ENCODE measurements at places on chromosomes 16 and 17.
A peak's percentile ranks its signal among the peaks of the same experiment; 100 is the strongest.

- no peak for DNase-seq
These were observed 575.9 kb downstream of the WWOX start for GRCh38 chr16:78675312-78675711.

- DNase-seq: no peak
These were observed 41.6 kb upstream of the IRF8 start for GRCh38 chr16:85857406-85857805.

DNA sequence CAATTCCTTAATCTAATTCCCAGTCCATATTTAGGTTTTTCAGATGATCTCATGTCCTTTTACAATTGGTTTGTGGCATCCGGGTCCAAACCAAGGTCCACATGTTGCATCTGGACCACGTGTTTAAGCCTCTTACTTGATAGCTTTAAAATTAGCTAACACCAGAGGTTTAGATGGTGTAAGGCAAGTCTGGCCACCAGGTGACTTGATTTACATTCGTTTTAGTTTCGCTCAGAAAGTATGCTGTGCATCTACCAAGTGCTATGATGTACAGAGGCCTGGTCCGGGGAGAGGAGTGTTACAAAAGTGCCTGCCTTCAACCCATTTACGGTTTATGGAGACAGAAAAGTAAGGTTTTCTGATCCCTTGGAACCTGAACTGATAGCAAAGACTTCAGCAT is 878 bp upstream of the DNAJA2 start:
- no peak for DNase-seq

GRCh38 chr16:15879255-15879811 is 9.1 kb downstream of the CEP20 start:
- DNase-seq: no peak

DNA sequence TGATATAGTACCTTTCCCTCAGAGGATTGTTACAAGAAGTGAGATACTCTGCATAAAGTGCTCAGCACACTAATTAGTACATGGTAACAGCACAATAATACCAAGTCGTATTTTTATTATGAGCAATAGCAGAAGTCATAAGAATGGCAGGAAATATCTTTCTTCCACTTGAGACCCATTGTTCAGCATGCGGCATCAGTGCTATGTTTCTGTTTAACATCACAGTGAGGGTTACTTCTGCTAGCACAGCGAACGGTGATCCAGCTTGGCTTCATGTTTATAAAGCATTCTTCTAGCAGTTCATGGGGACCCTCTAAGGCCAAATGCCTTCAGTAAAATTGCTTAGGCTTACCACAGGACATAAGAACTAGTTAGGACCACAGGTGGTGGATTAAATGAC is 83.1 kb downstream of the MYO1D start:
- DNase-seq: no peak

DNA sequence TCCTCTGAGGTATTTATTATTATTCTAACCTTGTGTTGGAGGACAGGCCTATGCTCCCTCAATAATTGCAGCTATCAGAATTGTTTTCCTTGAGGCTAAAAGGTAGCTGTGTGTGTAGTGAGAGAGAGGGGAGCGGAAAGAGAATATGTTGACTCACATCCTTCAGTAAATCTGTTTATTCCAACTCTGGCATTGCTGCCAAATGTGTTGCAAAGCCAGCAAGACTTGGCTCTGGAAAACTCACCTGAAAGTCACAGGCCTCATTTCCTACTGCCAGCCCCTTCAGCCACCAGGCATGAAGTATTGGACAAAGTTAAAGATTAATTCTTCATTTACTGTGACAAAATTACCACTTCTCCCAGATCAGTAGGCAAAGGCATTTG is 9.6 kb downstream of the CA10 start:
- no peak for DNase-seq

DNA sequence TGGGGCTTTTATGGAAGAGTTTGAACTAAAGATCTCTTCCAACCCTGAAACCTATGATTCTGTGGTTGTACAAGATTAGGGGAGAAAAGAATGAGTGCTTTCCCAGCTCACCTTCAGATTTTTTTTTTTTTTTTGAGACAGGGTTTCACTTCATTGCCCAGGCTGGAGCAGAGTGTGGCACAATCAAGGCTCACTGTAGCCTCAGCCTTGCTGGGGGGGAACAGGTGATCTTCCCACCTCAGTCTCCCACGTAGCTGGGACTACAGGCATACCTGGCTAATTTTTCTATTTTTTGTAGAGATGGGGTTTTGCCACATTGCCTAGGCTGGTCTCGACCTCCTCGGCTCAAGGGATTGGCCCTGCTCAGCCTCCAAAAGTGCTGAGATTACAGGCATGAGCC is 21.8 kb upstream of the ITGB3 start:
- DNase-seq: no peak

- DNase-seq: no peak
These were observed 238.8 kb upstream of the CDH5 start for GRCh38 chr16:66127459-66128370.

- DNase-seq: no peak
These were observed 166.9 kb downstream of the LGALS9B start for GRCh38 chr17:20300436-20300934.

- DNase-seq: no peak
These were observed 6.8 kb downstream of the PPP4C start for GRCh38 chr16:30082545-30083090.

DNA sequence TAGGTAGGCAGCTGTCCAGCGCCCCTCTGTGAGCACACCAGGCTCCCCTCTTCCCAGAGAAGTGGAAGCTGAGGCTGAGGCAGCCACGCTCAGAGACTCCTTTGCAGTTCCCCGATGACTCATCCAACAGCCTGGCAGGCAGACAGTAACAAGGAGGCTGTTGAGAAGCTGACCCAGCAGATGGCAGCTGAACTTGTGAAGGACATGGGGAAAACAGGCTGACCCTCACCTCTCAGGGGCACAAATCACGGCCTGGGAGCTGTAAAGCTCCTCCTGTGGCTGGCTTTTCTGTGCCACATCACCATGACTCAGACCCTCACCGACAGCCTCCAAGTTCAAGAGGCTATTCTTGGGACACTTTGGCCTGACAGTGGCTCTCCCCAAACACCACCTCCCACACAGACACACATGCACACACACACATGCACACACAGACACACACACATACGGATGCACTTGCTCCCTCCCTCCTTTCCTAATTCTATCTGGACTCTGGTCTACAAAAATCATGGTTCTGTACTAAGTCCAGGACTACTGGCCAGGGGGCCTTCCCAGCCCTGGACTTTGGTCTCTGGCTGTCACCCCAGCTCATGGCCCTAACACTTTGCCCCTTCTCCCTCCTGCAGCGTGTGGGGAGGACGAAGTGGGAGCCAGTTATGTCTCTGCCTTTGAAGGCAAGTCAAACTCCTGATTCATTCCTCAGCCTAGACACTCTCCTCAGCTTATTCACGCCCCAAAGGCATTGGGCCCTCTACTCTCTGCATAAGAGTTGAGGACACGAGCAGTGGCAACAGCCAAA is 23.2 kb downstream of the MAP3K14 start:
- peak; percentile 92 for DNase-seq

DNA sequence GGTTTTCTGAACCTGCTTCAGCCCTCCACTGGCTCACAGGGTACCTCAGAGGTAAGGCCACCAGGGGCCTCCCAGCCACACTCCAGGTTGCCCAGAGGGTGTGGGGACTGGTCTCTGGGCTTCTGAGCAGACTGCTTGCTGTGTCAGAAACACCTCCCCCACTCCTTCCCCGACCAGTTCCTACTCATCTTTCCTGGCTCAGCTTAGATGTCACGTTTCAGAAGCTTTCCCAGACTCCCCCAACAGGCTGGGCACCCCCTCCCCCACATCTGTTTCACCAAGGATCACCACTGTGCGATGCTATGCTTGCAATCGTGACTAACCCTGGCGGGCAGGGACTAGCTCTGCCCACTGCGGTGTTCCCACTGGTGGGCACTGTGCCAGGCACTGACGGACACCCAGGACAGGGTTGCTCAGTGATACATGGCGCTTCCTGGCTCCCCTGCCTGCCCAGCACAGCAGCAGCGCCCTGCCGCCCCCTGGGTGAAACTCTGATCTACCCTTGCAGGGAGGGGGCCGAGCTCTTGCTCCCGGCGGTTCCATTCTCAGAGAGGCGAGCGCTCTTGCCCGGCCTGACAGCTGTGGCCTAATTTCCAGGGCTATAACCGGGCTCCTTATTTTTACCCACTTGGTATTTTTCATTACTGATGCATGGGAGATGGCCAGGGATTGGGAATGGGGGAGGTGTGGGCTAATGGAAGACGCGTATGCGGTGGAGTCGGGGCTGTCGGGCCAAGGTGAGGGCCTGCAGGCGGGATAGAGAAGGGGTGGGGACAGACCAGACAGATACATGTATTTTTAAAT is 29.4 kb upstream of the MTSS2 start:
- peak; percentile 57 for DNase-seq

GRCh38 chr17:68020409-68020756 is 15.2 kb upstream of the KPNA2 start:
- peak; percentile 14 for DNase-seq

GRCh38 chr17:1142561-1142971 is 37.2 kb downstream of the ABR start:
- DNase-seq: no peak

- no peak for DNase-seq
These were observed 25.6 kb downstream of the PIEZO1 start for GRCh38 chr16:88759245-88759975.

DNA sequence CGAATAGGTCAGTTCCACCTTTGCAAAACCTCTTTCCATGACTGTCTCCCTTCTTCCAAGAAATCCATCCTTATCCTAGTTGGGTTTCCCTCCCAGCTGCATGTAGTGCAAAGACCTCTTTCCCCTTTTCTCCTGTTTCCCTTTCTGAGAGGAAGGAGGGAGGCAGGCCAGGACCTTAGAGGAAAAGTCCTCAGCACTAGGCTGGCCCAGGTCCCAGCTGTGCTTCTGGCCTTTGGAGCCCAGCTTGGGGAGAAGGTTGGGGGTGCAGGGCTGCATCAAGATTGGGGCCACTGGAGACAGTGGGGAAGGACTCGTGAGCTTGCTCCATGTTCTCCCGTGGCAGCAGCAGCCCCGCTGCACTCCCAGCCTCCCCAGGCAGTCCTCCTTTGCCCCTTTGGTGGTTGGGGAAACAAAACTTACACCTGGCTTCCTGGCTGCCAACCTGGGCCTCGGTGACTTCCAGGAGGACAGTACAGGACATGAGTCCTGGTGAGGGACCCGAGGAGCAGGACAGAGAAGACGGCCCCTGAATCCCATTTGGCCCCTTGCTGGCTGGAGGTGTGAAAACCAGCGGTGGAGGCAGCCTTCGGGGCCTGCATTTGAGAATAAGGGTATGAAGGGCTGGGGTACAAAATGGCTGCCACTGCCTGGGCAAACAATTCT is 481 bp downstream of the HEXIM2 start:
- no peak for DNase-seq

DNA sequence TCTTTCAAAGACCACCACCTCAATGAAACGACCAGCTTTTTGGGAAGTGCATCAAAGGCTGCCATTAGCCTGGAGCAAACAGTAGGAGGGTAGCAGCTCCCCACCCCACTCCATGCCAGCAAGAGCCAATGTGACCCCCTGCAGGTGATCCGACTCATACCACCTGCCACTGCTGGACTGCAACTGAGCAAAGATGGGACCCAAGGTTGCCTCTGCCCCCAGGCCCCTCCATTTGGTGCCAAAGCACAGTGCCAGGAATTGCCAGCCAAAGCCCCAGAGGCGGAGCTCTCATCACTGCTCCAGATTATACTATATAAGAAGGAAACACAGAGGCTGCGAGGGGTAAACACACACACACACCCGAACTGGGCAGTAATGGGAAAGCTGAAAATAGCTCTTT is 8.3 kb downstream of the PITPNM3 start:
- no peak for DNase-seq

GRCh38 chr17:12020642-12021622 is at the start of gene MAP2K4:
MAP2K4 (plus strand) TSS chr17:12020877; CDS start chr17:12020887, 10 bp downstream.
- peak; percentile 92 for DNase-seq

DNA sequence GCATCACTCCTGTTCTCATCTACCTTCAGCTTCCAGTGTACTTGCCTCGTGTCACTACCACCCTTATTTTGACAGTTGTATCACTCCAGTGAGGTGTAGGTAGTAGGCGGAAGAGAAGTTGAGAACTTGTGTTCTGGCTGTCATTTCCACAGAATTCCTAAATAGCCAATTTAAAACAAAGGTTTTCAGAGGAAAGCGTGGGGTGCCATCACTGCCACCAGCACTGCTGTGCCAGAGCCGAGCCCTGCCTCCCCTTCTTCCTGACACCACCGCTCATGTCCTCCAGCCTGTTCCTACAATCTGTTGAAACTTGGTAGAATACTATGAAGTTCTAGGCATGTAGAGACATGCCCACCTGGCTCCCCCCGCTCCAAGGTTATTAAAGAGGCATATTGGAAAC is 215.8 kb downstream of the TANC2 start:
- no peak for DNase-seq

DNA sequence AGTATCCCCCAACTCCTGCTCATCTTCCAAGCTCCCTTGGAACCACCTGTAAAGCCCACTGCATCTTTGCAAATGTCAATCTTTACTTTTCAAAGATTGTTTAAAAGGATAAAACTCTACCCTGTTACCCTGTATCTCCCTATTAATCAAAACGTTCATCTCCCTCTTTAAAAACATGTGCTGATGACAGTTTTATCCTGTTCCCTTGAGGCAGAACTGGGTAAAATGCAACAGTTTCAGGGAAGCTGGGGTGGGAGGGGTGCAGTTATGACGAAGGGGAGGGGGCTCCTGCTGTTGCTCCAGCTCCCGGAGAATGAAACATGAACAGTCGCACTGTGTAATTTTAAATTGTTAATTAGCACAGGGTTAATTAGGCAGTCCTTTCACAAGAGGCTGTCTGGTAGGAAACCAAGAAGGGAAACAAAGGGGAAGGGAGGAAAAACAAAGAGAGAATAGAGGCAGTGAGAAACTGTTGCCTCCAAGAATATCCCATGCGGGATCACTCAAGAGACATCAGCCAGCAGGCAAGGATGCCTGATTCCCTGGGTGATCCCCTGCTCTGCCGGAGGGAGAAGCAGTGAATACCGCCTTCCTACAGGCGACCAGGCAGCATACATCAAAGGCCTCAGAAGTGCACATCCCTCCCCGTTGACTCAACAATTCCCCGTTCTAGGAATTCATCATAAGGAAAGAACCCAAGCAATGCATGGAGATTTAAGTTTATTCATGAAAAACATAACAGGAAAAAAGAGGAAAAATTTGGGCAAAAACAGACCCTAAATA is 84.2 kb downstream of the ZFHX3 start:
- DNase-seq: no peak

GRCh38 chr16:30775131-30775391 is 11.9 kb downstream of the ZNF629 start:
- no peak for DNase-seq

GRCh38 chr16:46743232-46743719 is 4.9 kb downstream of the MYLK3 start:
- no peak for DNase-seq

All from COLO829 (cell line).